ENCODE measurements at places on chromosomes 2 and 18.
A peak's percentile ranks its signal among the peaks of the same experiment; 100 is the strongest.

- peak; percentile 57 for DNase-seq
Observed at GRCh38 chr2:10057231-10058107, 14.1 kb downstream of the KLF11 start.

DNA sequence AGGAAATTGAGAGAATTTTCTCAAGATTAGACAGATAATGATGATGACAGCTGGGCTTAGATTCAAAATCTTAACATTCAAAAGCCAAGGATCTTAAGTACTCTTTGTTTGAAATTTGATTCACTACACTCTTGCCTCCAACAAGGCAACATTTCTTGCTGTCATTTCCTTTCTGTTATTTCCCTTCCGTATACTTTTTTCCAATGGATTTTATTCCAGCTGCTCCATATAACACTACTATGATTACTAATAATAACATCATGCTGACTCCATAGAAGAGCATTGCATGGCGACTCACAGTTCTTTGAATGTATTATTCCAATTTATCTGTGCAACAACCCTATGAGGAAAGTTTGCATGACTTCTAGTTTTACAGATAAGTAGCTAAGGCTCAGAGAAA lies 33.9 kb upstream of the CCDC102B start:
- no peak for DNase-seq

- no peak for DNase-seq
Observed at GRCh38 chr2:105371156-105371555, 27.7 kb downstream of the FHL2 start.

GRCh38 chr18:11487390-11487789 lies 122.0 kb upstream of the SLC35G4 start:
- DNase-seq, result no peak

DNA sequence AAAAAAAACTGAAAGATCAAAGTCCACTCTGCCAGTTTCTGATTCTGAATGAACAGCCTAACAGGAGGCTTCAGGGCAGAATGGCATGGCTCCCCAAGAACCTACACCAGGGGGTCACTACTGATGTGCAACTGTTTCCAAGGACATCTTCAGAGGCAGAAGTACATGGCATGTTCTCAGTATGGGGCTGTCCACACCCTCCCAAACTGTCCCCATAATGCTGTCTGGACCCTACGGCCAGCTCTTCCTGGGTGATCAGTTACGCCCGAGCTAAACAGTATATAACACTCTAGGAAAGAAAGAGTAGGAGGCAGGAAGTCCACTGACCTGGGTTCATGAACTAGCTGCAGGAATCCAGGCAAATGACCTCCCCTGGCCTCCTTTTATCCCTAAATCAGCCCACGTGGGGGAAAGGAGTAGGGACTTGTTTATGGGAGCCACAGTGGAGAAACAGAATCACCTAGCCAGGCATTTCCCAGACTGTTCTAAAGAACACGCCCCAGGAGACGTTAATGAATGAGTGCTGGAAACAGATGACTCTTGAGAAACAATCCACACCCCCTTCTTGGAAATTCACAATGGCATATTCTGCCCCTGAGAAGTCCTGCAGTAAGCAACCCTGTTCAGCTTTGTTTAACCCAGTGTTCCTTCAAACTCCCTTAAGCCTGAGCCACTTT lies 2.5 kb downstream of the TMBIM1 start:
- DNase-seq, result no peak

- DNase-seq, result no peak
Observed at GRCh38 chr2:172806493-172806892, 70.8 kb downstream of the RAPGEF4 start.

DNA sequence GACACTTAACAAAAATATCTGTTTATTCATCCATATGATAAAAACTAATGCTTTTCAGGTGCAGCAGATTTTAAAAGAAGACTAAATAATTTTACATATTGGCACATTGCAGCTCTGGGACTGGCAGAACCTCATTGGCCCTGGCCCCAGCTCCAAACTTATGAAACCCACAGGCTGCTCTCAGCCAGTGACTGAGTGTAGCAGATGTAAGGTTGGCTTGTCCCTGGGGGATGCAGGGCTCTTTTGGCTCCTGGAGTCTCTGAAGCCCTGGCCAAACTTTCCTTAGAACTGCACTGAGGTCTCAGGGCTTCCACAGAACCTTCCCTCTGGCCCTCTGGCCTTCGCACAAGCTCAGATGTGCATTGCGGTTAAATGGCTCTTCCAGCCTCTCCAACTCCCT lies 725.0 kb upstream of the SOX11 start:
- DNase-seq, result no peak

GRCh38 chr2:212021947-212022346 lies 516.7 kb downstream of the ERBB4 start:
- no peak for DNase-seq

GRCh38 chr2:168999668-169000213 lies 31.4 kb downstream of the ABCB11 start:
- no peak for DNase-seq

- no peak for DNase-seq
Observed at GRCh38 chr2:62415019-62415431, 91.0 kb downstream of the TMEM17 start.

DNA sequence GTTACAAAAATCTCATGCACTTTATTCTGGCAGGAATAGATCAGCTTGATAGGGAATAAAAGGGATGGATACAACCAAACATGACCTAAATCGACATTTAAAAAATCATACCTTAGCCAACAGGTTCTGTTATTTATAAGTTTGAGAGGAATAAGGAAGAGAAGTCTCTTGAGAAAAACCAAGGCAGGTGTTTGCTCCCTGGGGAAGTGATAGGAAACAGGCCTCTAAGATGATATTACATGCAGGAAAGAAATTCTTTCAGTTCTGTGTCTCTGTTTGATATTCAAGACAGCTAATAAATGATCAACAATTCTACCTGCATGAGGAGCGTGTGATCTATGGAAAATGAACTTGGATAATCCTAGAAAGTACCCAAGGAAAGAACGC lies 184.8 kb upstream of the ZEB2 start:
- DNase-seq, result no peak

- no peak for DNase-seq
Observed at GRCh38 chr2:181308766-181309515, 148.2 kb upstream of the ITGA4 start.

DNA sequence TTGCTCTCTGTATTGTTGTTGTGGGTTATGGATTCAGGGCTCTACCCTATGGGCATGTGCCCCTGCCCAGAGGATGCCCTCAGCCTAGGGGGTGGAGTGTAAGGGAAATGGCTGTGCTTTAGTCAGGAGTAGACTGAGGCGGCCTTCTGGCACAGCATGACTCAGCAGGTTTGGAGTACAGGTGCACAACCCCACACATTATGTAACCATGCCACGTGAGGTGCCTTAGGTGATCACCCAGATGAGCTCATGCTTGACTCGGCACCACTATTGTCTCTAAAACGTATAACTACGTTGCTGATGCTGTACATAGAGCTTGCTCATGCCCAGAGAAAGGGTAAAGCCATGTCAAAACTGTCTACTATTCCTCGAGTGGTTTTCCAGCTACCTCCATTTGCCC lies 48.3 kb upstream of the ZC3H15 start:
- DNase-seq, result no peak
